MM.1S (cell line): ENCODE measurements at places on chromosomes 2 and 18.

DNA sequence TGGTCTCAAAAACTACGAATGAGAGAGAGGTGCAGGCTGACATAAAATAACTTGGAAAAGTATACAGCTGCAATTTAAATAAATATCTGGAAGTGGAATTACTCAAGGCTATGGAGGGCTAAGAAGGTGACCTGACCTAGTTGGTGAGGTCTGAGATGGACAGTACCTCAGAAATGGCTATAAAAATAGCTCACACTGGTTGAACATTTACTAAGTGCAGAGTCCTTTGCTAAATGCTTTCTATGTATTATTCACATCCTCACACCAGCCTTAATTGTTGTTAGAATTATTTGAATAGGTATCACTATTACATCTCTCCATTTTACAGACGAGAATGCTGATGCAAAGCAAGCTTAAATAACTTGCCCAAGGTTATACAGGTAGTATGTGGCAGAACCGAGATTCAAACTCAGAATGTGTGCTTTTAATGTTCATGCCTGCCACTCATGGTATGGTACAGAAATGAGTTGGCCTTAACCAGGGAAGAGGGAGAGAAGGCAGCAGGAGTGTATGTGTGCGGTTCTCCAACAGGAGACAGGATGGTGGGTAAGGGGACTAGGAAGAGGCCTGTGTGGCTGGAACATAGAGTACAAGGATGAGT is 37.4 kb downstream of the MRPL44 start:
- no peaks in the 10 kb centered on the region for H3K27me3 ChIP-seq
- no peak overlapping the region for H3K4me3 ChIP-seq
- no peak for DNase-seq

- H3K36me3 ChIP-seq = no peaks in the 10 kb centered on the region
- no peaks in the 10 kb centered on the region for H3K27me3 ChIP-seq
- no peaks in the 10 kb centered on the region for H3K4me1 ChIP-seq
- no peak for DNase-seq
- no peak overlapping the region for H3K27ac ChIP-seq
These were observed 518.8 kb downstream of the LRP1B start for GRCh38 chr2:141611981-141612380.

- no peak overlapping the region for H3K27ac ChIP-seq
- no peaks in the 10 kb centered on the region for H3K27me3 ChIP-seq
- no peaks in the 10 kb centered on the region for H3K36me3 ChIP-seq
- H3K4me1 ChIP-seq = peaks cover 30% of the 10 kb centered on the region
- no peak overlapping the region for H3K4me3 ChIP-seq
- DNase-seq = no peak
These were observed 15.3 kb upstream of the HES6 start for GRCh38 chr2:238255151-238255551.

GRCh38 chr18:23210526-23210925 is 75.2 kb downstream of the CABLES1 start:
- no peaks in the 10 kb centered on the region for H3K4me1 ChIP-seq
- no peaks in the 10 kb centered on the region for H3K27me3 ChIP-seq
- no peak overlapping the region for H3K27ac ChIP-seq
- H3K36me3 ChIP-seq = peaks cover 16% of the 10 kb centered on the region; the same call in 1 of the 2 replicates
- no peak for DNase-seq

DNA sequence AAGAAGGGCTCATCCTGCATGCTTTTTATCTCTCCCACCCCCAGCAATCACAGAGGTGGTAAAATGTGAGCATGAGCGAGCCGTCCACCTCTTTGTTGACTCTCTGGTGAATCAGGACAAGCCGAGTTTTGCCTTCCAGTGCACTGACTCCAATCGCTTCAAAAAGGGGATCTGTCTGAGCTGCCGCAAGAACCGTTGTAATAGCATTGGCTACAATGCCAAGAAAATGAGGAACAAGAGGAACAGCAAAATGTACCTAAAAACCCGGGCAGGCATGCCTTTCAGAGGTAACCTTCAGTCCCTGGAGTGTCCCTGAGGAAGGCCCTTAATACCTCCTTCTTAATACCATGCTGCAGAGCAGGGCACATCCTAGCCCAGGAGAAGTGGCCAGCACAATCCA is 19.5 kb downstream of the LIPG start:
- DNase-seq = no peak
- no peaks in the 10 kb centered on the region for H3K36me3 ChIP-seq
- no peaks in the 10 kb centered on the region for H3K4me1 ChIP-seq
- no peak overlapping the region for H3K27ac ChIP-seq

- no peaks in the 10 kb centered on the region for H3K27me3 ChIP-seq
- H3K27ac ChIP-seq = no peak overlapping the region
- H3K36me3 ChIP-seq = no peaks in the 10 kb centered on the region
- H3K4me1 ChIP-seq = 0 out of 2 replicates have a peak, but pooled peaks cover 6% of the 10 kb centered on the region
- no peak overlapping the region for H3K4me3 ChIP-seq
- DNase-seq = no peak
These were observed 119.1 kb downstream of the CDC42EP3 start for GRCh38 chr2:37552339-37552738.

- DNase-seq = no peak
- no peak overlapping the region for H3K27ac ChIP-seq
- no peak overlapping the region for H3K4me3 ChIP-seq
- no peaks in the 10 kb centered on the region for H3K4me1 ChIP-seq
- H3K27me3 ChIP-seq = no peaks in the 10 kb centered on the region
These were observed 322.1 kb downstream of the EN1 start for GRCh38 chr2:118525346-118525745.

DNA sequence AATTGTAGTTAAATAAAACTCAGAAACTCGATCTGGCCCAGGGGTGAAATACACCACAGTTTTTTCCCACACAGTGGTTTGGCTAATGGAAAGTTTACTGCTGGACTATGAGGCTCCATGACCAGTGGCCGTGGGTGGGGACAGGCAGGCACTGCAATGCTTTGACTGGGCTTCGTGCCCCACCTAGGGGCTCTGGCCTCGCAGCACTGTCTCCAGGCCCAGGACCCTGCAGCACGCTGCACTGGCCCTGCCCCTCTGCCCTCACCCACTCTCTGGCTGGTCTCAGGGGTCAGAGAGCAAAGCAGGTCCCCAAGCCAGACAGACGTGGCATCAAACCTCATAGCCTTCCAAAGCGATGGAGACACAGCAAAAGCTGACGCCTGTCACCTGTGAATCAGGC is 13.4 kb upstream of the B3GNT7 start:
- DNase-seq = no peak
- no peaks in the 10 kb centered on the region for H3K36me3 ChIP-seq
- H3K4me1 ChIP-seq = no peaks in the 10 kb centered on the region
- no peaks in the 10 kb centered on the region for H3K27me3 ChIP-seq
- H3K4me3 ChIP-seq = no peak overlapping the region

GRCh38 chr18:37624318-37624717 is 58.7 kb upstream of the CELF4 start:
- H3K27ac ChIP-seq = no peak overlapping the region
- no peaks in the 10 kb centered on the region for H3K27me3 ChIP-seq
- no peak overlapping the region for H3K4me3 ChIP-seq
- H3K4me1 ChIP-seq = no peaks in the 10 kb centered on the region
- H3K36me3 ChIP-seq = no peaks in the 10 kb centered on the region
